ENCODE measurements at places on chromosomes 3 and 15.

- no peak for DNase-seq
These were observed 208.2 kb downstream of the ZNF385D start for GRCh38 chr3:21542656-21543379.

DNA sequence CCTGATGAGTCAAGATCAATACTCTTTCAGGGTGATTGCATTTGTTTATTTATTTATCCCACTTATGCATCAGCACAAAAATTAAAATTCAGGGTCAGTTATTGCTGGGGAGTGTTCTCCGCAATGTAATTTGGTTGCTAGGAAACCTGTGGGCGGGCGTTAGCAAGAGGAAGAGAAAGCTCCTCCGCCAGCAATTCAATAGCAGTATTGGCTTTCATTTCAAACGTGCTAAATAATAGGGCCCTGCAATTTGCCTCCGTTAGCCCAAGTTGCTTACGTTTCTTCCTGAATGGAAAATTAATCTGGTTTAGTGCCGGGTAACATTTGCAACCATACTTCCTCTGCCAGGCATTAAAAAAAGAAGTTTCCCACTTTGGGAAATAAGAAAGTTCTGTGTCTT lies 35.5 kb upstream of the PLCL2 start:
- DNase-seq = no peak

GRCh38 chr3:32603064-32603463 lies 32.4 kb upstream of the DYNC1LI1 start:
- no peak for DNase-seq

DNA sequence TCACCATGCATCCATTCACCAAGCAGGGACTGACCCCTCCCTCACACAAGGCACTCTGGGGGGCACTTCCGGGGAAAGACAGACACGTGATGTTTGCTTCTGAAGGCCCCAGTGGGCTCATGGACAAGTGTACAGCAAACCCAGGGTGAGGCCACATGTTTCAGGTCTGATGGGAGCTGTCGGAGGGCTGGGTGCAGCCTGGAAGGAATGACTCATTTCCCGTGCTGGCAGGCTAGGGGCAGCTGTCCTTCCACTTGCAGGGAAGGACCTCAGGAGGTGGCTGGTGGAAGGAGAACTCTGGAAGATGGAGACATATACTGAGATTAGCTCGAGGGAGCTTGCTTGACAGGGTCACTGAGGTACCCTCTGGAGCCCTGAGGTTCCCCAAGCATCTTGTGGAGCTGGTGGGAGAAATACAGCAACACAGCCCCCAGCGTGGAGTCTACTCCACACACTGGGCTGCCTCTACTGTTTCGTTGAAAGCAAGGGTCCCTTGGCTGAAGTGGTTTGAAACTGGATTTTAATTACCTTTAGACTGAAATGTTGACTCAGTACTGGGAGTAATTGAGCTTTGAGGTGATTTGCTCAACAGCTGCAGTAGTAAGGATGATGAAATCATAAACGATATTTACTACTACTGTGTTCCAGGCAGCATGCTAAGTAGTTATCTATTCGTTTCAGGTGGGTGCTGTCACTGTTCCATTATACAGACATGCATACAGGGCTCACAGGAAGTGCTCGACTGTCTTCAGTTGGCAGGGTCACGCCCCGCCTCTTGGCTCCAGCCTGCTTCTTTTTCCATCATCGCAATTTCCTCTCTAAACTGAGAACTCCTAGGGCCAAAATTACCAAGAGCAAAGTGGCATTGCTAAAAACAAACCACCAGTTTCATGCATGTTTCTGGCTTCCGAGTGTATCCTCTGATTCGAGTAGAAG lies 230.4 kb downstream of the ADAMTS17 start:
- no peak for DNase-seq

- DNase-seq = no peak
These were observed 1.9 kb upstream of the LOXL1 start for GRCh38 chr15:73924171-73924921.

DNA sequence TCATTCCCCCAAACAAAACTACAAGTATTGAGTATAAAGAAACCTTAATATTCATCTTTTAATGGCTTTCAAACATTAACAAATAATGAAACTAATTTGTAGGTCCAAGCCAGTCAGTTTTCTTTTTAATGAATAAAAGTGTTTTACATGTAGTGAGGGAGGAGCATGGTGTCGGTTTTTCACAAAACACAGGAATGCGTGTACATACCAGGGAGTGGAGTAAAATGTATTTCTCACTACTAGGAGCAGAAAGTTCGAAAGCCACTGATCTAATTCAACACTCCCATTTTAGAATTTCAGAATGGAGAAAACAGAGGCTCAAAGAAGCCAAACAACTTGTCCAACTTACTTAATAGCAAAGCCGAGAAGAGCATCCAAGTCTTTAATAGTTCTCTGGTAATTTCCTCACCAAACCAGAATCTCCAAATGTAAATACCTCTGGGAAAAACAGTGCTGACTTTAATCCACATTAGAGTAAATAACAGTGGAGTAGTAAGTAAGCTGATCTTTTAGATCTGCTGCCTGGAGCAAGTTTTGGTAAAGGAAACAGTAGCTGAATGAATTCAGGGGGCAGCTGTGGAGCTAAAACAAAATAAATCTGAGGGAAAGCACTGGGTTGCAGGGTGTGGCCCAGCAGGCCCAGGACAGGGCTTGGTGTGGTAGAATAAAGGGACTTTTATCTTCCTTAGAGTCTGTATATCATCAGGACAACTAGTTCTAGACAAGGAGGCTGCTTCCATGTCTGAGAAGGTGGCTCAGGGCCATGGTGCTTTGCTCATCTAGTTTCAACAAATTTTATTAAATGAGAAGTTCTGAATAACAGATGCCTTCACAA lies 7.9 kb downstream of the ANP32A start:
- DNase-seq = no peak

- no peak for DNase-seq
These were observed 27.5 kb downstream of the CRYGS start for GRCh38 chr3:186516646-186517045.

- DNase-seq = no peak
These were observed 2.9 kb downstream of the THBS1 start for GRCh38 chr15:39583596-39584265.

GRCh38 chr15:69391046-69391757 lies 22.9 kb upstream of the KIF23 start:
- DNase-seq = no peak
